Caudate nucleus (tissue), 63 donors: ENCODE measurements at places on chromosomes 7 and 10.

DNA sequence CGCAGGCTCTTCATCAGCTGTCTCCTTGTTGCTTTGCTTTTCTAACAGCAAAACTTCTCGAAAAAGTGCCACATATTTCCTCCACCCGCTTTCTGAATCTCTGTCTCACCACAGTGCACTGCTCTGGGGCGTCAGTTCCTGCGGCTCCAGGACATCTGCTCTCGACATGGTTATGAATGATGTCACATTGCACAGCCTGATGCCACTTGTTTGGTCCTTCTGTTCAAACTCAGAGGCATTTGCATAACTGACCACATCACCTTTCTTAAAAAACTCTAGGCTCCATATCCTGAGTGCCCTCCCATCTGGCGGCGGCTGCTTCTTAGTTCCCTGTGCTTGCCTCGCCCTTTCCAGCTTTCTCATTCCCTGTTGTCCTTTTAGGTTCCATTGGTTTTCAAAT lies 469.3 kb upstream of the COBL start:
- DNase-seq = no peak

DNA sequence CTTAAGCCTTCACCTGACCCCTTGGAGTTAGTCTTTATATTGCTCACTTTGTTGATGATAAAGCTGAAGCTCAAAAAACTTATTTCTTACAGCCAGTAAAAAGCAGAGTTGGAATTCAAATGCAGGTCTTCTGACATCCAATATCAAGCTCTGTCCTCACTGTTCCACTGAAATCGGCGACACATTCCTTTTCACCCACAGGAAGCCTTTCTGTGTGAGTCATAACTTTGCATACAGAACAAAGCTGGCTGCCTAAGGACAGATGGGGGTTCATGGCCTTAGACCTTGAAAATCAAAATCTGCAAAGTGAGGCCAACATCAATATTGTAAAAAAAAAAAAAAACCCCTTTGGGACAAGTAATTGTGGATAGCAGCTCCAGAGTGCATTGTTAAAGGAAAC lies 21.8 kb upstream of the AKR1B1 start:
- DNase-seq = no peak

DNA sequence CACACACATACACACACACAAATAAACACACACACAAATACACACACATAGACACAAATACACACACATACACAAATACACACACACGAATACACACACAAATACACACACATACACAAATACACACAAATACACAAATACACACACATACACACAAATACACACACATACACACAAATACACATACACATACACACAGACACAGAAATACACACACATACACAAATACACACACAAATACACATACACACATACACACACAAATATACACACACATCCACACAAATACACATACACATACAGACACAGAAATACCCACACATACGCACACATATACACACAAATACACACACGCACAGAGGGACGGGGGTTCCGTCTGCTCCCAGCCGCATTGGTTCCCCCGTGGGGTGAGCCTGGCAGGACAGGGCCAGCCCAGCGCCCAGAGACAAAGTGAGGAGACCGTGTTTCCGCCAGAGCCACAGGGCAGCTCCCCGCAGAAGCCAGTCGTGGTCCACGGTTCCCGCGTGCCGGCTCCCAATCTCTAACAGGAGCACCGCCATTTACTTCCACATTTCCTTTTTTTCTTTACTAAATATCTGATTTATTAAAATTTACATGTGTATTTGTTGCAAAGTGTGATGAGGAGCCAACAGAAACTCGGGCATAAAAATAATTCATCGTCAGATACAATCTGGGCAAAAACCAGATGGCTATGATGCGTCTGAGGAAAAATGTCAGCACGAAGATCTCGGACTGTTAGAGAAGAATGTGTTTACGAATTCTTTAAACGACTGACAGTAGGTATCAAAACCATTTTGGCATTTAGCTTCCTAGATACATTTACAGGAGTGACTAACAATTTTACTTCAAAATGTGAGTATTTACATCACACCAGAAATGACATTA lies 3.1 kb upstream of the KNDC1 start:
- DNase-seq = no peak

GRCh38 chr10:74104480-74104879 lies 46.1 kb downstream of the AP3M1 start:
- no peak for DNase-seq

GRCh38 chr7:14748461-14748860 lies 154.1 kb downstream of the DGKB start:
- DNase-seq = no peak

DNA sequence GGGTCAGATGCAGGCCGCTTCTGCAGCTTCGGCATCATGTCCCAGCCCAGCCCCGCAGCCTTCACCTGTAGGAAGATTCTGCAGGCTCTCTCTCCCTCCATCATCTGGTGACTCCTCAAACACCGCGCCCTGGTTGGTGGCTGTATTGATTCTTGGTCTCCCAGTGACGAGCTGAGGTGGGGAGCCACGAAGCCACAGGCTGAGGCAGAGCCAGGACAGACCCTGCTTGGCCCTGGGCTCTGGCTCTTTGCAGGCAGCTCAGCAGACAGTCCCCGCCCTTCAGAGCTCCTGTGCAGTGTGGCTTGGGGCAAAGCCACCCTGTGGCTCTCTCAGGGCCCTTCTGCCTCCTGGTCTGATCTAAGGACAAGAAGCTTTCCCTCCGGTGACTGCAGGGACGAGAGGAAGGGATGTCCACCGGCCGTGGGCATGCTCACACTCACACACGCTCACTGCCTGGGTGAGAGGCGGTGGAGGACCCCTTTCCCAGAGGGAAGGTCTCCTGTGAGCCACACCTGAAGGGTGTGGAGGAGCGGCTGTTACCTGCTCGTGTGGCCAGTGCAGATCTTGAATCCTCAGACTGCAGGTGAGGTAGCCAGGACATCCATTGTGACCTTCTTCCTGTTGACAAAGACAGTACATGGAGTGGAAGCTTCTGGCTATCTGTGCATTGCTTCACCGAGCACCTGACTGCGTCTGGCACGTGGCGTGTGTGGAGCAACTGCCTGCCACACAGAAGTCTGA lies 79.6 kb downstream of the INPP5A start:
- no peak for DNase-seq
